ENCODE measurements at places on chromosomes 12 and 14.

DNA sequence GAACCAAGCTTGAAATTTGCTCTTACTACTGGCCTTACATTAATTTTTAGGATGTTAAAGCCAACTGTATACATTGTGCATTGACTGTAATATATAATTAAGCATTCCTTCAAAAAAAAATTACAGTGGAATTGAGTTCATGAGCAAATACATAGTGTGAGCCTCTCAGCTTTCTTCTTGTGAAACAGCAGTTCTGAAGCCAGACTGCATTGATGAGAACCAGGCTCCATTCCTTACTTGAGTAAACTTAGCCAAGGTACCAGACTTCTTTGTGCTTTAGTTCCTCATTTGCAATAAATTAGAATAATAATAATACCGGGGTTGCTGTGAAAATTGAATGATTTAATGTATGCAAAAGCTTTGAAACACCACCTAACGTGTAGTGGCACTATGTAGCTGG lies 169.5 kb downstream of the ANO4 start:
- no peak for DNase-seq

DNA sequence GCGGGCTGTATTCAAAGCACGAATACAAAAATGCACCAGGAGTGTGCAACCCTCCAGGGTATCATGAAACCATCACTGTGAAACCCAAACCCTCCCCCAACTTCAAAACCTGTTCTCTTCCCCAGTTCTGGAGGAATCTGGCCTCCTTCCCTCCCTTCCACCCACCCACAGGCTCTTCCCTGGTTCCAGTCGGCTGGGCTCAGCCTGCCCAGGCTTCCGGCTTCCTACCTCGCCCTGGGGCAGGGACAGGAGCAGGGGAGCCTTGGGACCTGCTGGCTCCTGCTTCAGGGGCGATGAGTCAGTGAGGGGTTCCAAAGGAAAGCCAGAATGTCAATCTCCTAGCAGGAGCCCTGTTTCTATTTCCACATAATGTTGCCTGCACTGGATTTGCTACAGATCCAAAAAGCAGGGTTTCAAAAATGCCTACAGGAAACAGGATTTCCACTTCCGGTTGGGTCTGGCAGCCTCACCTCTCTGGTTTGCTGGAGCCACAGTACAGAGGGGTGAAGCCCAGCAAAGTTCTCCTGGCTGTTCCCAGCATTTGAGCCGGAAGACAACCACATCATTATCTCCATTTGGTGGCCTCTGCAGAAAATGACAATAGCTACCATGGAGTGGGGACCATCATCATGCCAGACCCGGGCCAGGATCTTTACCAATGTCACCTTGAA lies 278.3 kb downstream of the DPF3 start:
- DNase-seq = no peak

DNA sequence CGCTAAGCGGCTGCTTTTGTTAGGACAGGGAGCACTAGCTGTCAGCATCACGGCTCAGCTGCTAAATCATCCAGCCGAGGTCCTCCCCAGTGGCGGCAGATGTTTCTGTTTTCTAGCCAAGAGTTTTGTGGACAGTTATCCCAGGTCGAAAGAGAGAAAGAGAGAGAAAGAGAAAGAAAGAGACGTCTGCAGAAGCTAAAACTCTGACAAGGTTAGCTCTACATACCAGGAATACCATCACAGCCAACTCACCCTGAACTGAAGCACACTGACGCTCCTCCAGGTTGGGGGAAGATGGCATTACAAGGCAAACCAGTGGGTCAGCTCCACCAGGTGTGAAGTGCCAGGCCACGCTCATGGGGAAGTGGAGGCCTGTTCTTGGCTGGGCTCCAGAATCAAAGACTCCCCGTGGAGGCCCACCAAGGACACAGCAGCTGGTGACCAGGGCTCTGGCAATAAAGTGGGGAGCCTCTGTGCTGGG lies 64.9 kb upstream of the DICER1 start:
- DNase-seq = no peak

DNA sequence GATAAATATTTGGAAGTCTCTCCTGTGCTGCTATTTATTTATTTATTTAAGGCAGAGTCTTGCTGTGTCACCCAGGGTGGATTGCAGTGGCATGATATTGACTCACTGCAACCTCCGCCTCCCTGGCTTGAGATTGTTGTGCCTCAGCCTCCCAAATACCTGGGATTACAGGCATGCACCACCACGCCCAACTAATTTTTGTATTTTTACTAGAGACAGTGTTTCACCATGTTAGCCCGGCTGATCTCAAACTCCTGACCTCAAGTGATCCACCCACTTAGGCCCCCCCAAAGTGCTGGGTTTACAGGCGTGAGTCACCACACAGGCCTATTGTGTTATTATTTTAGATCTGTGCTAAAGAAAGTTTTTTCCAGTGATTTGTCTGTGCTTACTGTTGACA lies 225.2 kb downstream of the CCER1 start:
- no peak for DNase-seq

- DNase-seq = no peak
Measured at GRCh38 chr12:65100140-65100539, 21.0 kb downstream of the WIF1 start.

- DNase-seq = no peak
Measured at GRCh38 chr12:9367201-9367600, 159.0 kb upstream of the PZP start.

DNA sequence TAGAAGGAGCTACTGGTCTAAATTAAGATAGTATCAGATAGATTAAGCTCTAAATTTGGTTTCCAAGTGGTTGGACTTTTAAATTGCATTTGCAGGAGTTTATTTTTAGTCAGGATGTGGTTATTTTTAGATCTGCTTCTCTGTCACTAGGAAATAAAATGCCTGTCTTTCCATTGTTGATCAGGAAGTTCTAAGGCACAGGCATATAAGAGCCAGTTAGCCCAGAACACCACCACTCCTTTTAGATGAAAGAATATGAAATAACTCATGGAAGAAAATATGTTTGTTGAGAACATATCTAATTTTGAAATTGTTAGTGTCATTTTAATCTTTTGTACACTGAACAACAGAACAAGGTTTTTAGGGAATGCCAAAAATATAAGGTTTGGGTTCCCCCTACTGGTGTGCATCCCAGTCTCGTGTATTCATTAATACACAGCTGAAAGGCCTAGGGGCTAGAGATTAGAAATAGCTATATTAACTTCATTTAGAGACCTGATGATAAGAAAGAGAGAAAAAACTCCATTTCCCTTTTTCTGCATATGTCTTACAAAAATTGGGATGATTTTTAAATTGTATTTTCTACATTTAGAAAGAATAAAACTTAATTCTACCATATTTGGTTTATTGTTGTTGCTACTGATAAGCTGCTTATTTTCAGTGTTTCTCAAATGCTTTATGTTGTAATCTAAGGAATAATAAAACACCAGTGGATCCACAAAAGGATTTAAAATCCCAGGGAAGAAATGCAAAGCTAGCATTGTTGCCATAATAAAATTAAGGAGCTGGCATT lies 67.2 kb downstream of the RIC8B start:
- DNase-seq = peak; percentile 4

DNA sequence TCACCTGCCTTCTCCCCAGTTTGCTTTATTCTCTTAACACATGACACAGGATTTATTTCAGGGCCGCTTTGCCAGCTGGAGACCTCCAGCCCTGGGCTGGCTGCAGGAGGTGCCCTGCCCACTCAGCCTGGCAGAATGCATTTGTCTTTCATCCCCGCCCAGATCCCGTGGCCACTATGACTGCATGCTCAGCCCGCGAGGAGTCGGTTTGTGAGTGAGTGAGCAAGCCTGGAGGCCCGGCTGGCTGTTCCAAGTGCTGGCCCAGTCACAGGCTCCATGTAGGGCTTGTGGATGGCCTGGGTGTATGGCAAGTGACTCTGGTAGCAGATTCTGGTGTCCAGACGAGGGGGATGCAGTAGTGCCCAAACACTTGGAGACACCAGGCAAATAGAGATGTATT lies 2.1 kb downstream of the TDP1 start:
- no peak for DNase-seq

- no peak for DNase-seq
Measured at GRCh38 chr14:60657456-60658210, 8.4 kb upstream of the SIX1 start.

DNA sequence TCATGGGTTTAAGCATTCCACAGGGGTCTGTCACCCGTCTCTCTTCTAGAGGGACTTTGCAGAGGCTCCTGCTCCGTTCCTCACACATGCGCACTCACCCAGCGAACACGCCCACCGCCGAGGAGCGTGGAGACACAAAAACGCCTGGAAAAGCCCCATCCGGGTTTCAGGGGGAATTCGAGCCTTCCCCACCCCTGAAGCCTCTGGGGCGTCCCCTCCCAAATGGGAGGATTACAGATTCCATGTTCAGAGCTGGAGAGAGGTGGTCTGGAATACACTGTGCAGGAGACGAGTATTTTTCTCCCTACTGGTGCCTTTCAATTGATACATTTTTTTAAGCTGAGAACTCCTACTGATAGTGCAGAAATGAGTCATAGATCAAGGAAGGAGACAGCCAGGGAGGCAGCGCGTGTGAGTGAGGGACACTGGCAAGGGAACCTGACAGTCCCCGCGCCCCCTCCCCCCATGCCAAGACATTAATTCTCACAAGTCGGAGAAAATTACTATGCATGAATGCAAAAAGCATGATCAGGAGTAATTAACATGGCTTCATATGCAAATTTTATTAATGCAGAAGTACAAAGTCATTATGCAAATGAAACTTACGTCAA lies 36.9 kb downstream of the BCL11B start:
- DNase-seq = no peak

DNA sequence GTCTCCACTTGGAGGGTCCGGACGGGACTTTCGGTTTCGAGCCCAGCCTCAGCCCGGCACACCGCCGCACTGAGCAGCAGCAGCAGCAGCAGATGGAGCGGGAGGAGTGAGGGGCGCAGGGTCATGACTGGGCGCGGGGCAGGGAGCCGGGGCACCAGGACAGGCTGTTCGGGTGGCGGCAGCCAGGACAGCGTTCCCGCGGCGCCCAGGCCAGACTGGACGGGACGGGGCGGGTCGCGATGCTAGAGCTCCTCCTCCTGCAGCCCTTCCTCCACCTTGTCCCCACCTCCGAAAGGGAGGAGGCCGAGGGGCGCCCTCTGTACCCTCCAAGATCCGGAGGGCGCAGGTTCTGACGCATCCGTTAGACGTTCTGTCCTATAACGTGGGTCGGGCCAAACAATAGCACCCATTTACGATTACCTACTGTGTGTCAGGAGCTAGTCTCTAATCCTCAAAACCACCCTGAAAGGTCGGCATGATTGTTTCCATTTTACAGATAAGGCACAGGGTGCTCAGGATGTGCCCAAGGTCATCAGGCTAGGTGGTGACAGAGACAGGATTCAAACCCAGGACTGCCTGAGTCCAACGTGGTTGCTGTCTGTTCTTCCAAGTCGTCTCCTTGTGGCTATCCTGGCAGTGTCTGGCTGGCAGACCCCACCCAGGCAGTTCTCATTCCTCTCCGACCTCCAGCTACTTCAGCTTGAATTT lies at the start of gene FKBP11:
Gene FKBP11, minus strand, starts transcription at position 189 of the 708 bp plus-strand sequence. Its CDS starts 64 bp downstream, at position 125.
- peak; percentile 6 for DNase-seq

DNA sequence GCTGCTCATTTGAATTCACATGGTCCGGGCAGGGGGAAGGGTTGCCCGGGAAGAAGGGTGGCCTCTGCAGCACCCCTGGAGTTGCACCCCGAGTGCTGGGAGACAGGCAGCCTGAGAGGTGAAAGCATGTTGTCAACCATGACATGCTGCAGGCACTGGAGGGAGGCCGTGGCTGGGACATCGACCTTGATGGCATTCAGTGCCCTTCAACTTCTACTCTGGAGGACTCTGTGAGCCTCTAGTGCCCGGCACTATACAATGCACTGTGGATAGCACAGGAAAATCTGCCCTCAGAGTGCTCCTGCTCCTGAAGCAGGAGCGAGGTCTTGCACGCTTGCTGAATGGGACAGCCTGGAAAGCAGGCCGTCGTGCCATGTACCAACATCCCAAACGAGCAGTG lies 359.3 kb upstream of the FKBP4 start:
- DNase-seq = no peak

- DNase-seq = no peak
Measured at GRCh38 chr14:89013098-89013504, 188.7 kb downstream of the TTC8 start.

- no peak for DNase-seq
Measured at GRCh38 chr12:124523071-124523470, 44.3 kb downstream of the NCOR2 start.

DNA sequence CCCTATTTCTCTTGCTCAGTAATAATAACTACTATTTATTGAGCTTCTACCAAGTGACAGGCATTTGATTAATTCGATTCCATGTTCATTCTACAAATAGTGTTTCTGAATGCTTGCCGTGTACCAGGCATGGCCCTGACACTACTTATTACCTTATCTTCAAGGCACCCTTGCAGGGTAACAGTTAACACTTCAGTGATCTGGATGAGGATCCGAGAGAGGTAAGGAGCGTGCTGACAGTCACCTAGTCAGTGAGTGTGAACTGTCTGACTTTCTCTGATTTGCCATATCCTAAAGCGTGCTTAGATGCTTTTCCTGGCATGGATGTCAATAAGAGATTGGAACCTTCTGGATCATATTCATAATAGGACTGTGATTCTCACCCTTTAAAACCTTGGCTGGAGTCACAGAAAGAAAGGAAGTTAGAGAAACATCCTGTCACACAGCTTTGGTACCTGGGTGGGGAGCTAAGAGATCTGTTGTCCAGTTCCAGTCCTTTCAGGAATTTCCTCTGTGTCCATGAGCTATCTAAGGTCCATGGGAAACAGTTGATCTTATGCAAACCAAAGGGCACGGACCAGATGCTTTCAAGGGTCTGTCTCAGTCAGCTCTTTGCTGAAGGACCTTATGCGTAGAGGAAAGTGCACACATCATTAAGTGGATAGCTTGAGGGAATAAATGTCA lies 54.8 kb downstream of the PPFIBP1 start:
- DNase-seq = no peak

DNA sequence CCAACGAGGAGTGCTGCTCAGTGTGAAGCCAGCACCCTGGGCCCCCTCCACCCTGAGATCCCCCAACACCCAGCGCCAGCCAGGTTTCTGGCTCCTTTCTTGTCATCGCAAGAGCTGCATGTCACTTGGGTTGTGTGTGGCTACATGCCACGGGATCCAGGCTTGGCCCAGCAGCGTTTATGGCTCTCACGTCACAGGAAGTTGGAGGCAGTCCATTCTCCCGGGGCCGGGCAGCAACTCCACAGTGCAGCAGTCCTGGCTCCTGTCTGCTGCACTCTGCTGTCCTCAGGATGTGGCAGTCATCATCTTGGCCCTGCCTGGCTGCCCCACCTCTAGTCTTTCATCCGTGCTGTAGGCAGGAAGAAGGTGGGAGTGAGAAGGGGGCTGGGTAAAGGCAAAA lies 78.3 kb downstream of the AACS start:
- no peak for DNase-seq

DNA sequence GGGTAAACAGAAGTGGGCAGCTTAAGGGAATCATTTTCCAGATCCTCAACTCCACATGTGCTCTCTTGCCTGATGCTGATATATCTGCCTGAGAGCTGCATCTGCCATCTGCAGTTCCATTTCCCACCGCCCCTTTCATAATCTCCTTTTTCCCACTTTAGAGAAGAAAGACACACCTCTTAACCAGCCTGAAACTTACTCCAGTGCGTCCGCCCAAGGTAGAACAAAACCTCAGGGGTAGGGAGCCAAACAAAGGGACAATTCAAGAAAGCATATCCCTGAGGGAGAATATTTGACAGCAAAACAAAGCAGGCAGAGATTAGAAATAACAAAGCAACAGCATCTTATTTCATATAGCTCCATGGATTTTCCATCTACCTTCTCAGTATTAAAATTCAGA lies 4.3 kb downstream of the MDM1 start:
- DNase-seq = no peak
